ENCODE measurements at places on chromosomes 5 and 9. TPM values are rescaled to one million over a fixed set of nuclear protein-coding genes. Genes with fewer than 3 reads are reported as not detected.
A peak's percentile ranks its signal among the peaks of the same experiment; 100 is the strongest.

- DNase-seq, result no peak
- no peaks in the 10 kb centered on the region for H3K27me3 ChIP-seq
- H3K36me3 ChIP-seq, result no peaks in the 10 kb centered on the region
- H3K27ac ChIP-seq, result no peak overlapping the region
- no peaks in the 10 kb centered on the region for H3K4me1 ChIP-seq
These were observed 339.6 kb upstream of the ITGA1 start for GRCh38 chr5:52448111-52448510.

GRCh38 chr9:34652602-34653000 lies 616 bp downstream of the IL11RA start:
- H3K4me3 ChIP-seq, result peak overlapping the region; percentile 37
- H3K27me3 ChIP-seq, result no peaks in the 10 kb centered on the region
- H3K4me1 ChIP-seq, result peaks cover 18% of the 10 kb centered on the region
- H3K36me3 ChIP-seq, result peaks cover 8% of the 10 kb centered on the region
- no peak overlapping the region for H3K27ac ChIP-seq

- H3K4me1 ChIP-seq, result no peaks in the 10 kb centered on the region
- H3K4me3 ChIP-seq, result no peak overlapping the region
- no peak for DNase-seq
- H3K27ac ChIP-seq, result no peak overlapping the region
These were observed 123.6 kb downstream of the ACTBL2 start for GRCh38 chr5:57358796-57359592.

DNA sequence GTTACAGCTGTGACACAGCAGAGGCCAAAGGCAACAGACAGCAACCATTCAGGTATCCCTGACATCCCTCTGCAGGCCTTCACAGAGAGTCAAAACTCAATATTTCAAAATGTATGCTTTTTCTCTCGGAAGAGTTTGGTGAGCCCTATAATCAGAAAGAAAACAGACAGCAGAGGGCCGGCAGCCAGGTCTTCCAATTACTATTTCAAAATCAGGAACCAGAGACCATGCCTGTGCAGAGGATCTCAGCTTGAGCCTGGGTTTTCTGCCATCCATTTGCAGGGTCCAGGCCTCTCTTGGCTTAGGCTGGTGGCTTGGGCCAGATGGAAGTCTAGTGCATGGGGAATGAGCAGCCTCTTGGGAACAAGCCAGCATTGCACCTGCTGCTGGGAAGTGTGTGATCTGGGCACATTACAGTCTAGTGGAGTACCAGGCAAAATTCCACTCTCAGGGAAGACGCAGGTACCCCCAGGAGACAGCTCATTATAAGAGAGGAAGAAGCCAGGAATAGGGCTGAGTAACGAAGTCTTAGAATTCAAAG lies 231.3 kb downstream of the ENC1 start:
- H3K36me3 ChIP-seq, result no peaks in the 10 kb centered on the region
- H3K4me1 ChIP-seq, result peaks cover 7% of the 10 kb centered on the region
- H3K4me3 ChIP-seq, result no peak overlapping the region
- no peaks in the 10 kb centered on the region for H3K27me3 ChIP-seq
- no peak overlapping the region for H3K27ac ChIP-seq
- no peak for DNase-seq

DNA sequence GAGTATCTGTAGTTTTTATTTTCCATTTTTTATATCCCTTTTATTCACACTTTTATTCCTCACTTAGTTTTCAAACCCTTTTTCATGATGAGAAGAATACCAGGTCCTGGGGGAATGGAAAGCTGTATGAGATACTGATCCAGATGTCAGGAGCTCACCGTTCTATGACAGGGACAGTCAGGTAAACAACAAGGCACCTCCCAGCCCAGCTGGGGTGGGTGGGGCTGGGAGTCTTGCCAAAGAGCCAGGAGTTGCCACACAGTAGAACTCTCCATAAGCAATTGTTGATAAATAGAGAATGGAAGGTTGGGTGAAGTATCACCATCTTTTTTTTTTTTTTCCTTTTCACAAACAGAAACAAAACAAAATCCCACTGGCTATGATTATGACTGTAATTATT lies 225.8 kb downstream of the NSG2 start:
- H3K27ac ChIP-seq, result no peak overlapping the region
- H3K36me3 ChIP-seq, result no peaks in the 10 kb centered on the region
- DNase-seq, result no peak
- H3K27me3 ChIP-seq, result no peaks in the 10 kb centered on the region

The HTR1A gene
- total RNA-seq, result not detected

The ANGPTL2 gene
- total RNA-seq, result 3.8 TPM

The FAM193B gene
- total RNA-seq, result 24.9 TPM
